ENCODE measurements at places on chromosomes 3 and 15. TPM values are rescaled to one million over a fixed set of nuclear protein-coding genes. Genes with fewer than 3 reads are reported as not detected.

Gene PGBD4
- 3.0 TPM for total RNA-seq

Gene CORO2B
- total RNA-seq, result 15.7 TPM

Gene ST8SIA2
- total RNA-seq, result not detected

Gene LIPC
- 4.0 TPM for total RNA-seq

Gene SLC22A14
- 0.17 TPM for total RNA-seq

Gene ARPP21
- total RNA-seq, result not detected

Gene PPP1R14D
- total RNA-seq, result not detected

Gene NR1I2
- total RNA-seq, result under 0.01 TPM

Gene OR4F15
- total RNA-seq, result not detected

Gene SH2D7
- total RNA-seq, result not detected

Gene STRIT1
- not detected for total RNA-seq

Gene TMCO5A
- total RNA-seq, result not detected

Gene PLA2G4E
- total RNA-seq, result not detected

GRCh38 chr15:59236394-59236793, 29.8 kb downstream of the LDHAL6B start:
- no peak for DNase-seq

DNA sequence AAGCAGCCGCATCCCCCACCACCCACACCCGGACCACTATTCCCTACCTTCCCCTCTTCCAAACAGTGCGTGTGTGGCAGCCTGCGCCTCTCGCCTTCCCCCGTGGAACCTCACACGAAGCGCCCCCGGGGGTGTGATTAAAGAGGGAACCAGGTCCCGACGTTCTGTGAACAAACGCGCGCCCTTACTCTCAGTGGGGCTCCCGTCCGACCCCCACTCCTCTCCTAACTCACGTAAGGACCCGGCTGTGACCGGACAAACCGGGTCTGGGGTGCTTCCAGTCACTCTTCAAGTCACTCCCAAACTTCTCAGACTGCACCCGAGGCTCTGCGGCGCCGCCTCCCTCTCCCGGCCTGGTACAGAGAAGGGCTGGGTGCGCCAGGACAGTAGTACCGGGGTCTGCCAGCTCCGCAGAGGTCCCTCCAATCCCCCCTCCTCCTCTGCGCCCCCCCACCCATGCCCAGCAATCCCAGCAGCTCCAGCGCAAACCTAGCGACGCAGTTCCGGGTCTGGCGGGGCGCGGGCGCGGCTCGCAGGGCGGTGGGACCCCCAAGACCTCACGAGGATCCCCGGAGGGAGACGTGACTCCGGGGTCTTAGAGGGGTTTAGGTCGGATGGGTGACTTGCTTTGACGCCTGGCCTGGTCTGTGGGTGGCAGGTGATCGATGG, 574 bp downstream of the DUOXA1 start:
- no peak for DNase-seq

DNA sequence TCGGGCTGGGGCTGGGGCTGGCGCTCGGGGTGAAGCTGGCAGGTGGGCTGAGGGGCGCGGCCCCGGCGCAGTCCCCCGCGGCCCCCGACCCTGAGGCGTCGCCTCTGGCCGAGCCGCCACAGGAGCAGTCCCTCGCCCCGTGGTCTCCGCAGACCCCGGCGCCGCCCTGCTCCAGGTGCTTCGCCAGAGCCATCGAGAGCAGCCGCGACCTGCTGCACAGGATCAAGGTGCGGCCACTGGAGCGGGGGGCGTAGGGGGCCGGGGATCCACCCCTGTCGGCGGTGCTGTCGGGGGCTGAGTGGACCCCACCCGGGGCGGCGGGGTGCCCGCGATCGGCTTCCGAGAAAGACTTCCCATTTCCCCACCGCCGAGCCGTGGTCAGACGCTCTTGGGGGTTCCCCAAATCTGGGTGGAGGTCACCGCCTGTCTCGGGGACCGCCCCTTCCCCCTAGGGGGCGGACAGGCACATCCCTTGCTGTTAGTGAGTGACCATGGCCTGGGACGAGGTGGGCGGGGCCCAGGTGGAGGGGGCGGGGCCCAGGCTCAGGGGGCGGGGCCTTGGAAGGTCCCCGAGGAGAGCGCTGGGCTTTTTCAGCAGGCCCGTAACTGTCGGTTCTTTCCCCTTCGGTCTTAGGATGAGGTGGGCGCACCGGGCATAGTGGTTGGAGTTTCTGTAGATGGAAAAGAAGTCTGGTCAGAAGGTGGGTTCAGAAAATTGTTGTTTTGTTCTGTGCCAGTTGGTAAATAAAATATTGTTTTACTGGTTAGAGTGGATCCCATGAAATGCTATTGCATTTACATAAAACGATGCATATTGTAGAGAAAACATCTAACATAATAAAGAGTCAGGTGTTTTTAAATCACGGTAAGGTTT, 578 bp downstream of the LACTB start:
- peak; percentile 66 for DNase-seq

DNA sequence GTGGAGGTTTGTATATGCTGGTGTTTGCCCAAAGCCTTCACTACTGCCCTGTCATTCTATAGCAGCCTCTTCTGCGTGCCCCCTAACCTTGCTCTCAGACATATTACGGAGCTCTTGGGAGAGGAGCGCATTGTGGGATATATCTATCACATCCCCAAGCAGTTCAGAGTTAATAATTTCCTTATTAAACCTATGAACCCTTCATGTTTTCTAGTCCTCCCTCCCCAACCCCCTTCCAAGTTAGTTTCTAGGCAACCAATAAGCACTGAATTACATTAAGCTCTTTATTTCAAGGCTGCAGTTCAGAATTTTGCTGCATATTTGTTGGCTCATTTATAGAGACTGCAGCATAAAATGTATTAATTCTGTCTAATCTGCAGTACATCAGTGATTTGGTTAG, 57.3 kb upstream of the GRM7 start:
- DNase-seq, result no peak

DNA sequence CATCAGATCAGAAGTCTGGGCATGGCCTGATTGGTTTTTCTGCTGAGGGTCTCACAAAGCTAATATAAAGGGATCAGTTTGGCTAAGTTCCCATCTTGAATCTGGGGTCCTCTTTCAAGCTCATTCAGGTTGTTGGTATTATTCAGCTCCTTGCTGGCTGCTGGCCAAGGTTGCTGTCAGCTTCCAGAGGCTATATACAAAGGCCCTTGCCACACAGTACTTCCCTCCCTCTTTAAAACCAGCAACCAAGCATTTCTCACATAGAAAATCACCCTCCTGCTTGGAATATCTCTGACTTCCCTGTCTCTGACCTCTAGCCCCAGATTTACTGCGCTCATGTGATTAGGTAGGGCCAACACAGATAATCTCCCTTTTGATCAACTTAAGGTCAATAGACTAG, 442.9 kb downstream of the ERC2 start:
- no peak for DNase-seq

GRCh38 chr15:85312929-85313331, 67.5 kb upstream of the AKAP13 start:
- peak; percentile 42 for DNase-seq

GRCh38 chr3:167203062-167203461, 177.0 kb downstream of the ZBBX start:
- DNase-seq, result no peak

DNA sequence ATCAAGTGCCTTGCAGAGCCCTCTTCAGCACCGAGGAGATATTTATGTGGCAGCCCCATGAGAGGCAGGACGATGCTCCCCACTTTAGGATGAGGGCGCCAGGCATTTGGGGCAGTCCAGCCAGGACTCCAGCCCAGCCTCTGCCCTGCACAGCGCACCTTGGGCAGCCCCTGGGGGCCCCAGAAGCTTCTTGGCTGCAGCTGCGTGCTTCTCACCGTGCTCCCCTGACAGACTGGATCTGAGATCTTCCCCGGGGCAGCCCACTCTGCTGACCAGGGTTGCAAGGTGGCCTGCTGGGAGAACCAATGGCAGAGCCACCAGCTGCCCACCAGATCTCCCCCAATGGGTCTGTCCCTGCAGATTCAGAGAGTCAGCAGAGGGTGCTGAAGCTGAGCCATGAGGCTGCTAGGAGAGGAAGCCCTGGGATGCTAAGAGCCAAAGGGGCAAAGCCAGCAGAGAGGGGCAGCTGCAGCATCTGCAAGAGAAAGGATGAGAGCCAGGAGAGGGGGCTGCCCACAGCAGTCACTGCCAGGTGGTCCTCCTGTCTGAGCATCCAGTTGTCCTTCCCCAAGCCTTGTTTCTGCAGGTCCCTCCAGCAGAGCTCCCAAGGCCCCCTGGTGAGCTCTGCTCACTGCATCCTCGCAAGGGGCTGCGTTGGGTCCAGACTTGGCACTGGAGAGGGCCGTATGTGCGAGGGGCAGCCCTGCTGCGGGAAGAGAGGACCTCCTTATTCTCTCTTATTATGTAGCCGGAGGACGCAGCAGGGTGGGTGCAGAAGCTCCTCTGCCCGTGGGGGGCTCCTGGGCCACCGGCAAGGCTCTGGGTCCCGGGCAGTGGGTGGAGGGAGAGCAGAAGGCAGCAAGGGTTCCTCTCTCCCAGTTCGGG, 14.7 kb upstream of the KLF13 start:
- DNase-seq, result no peak

DNA sequence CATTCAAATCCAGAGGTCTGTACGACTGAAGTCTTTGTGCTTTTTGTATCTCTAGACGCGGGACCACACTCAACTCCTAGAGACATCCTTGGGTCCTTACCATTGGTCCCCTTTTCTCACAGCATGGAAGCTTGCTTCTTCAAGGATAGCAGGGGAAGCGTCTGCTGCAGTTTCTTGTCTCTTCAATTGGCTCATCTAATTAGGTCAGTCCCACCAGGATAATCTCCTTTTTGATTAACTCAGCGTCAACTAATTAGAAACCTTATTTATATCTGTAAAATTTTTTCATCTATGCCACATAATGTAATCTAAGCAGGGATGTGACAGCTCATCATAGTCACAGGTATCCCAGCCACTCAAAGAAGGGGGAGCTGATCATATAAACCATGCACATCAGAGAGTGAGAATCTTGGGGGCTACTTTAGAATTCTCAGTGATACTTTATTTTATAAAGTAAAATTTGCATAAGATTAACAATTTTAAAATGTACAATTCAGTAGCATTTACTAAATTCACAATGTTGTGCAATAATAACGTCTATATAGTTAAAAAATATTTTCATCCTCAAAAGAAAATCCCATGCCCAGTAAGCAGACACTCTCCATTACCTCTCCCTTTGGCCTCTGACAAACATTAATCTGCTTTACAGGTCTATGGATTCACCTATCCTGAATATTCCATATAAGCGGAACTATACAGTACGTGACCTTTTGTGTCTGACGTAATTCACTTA, 47.5 kb upstream of the ZNF385D start:
- no peak for DNase-seq

DNA sequence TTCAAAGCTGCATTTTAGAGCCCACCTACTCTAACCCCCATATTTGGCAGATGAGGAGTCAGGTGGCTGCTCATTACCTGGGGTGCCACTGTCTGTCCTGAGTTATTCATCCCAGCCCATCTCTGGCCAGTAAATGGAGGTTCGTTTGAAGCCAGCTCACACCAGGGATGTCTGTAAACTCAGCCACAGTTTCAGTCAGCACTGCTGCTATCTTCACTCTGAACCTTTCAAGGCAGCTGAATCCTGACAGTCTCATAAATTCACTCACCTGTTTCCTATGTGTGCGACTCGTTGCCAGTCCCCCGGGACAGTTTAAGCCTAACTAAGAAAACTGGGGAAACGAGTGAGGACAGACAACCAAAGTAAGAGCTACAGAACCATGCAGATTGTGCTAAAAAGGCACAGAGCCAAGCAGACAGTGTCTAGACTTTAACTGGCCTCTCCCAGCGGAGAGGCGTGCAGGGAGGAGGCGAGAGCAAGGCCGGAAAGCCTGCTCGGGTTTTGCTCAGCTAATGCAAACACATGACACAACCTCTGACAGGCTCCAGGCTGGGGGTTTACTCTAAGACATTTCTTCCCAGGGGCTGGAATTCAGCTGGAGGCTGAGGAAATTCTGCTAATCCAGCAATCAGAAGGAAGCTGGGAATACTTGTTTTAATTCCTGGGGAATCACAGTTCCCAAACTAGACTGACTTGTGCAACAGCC, 12.0 kb downstream of the FSTL1 start:
- peak; percentile 92 for DNase-seq

- peak; percentile 67 for DNase-seq
Measured at GRCh38 chr15:94040541-94041248, 190.7 kb upstream of the MCTP2 start.

DNA sequence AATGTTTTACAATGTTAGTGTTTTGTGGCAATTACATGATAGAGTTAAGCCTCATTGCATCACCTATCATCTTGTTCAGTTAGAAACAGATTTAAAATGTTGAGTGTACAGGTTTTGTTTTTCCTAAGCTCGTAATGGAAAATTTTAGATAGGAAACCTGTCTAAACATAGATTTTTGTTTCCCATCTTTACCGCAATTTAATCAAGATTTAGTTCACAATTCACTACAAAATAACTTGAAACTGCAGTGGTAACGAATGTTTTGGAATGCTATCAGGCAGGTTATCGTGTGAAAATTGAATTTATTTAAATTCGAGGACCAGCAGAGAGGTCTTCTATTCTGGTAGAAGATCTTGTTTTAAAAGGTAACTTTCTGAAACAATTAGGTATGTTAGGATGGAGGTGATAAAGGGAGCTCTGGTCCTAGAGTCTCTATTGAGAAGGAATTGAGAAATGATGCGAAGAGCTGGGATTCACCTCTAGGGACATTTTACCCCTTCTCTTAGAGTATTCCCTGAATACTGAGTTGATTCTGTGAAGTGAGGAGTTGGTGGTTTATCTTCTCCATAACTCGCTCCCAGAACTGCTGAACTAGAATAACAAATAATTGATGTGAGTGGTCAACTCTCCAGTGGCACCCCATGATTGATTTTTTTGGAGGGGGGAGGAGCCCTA, 1.4 kb downstream of the DOCK3 start:
- no peak for DNase-seq

DNA sequence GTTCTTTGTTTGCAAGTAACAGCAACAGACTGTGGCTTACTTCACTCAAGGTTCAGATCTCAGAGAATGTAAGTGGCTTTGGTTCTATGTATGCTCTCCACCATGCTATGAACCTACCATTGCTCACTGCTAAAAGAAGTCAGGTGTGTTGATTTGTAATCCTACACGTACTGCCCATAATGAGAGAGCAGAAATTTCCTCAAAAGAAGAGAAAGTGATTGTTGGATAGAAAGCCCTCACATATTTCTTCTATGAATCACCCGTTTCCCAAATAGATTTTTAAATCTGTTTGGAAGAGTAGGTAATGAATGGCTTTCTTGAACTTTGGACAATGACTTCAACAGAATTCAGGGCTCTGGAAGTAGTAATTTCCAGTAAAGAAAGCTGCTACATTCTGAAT, 565.4 kb downstream of the ROBO2 start:
- peak; percentile 6 for DNase-seq

- DNase-seq, result peak; percentile 33
Measured at GRCh38 chr3:30894521-30895251, at the start of gene GADL1. Gene GADL1 (minus strand): TSS chr3:30894661. CDS start chr3:30894614, 47 bp downstream.

DNA sequence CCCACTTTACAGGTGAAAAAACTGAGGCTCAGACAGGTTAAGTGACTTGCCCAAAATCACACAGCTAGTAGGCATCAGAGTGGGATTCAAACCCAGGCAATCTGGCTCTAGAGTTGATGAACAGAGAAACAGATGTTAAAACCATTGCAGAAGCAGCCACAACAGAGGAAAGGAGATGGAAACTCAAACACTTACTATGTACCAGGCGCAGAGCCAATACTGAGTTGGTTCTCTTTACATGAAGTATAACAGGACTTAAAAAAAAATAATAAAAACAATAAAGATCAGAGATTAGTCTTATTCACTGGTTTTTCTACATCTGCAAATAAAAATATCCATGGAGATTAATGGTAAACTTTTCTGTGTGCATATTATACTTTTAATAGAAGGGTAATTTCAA, 84.9 kb upstream of the SPATA12 start:
- DNase-seq, result peak; percentile 24

Data from fibroblast of lung (primary cell).